Fibroblast of skin of left quadriceps (primary cell): ENCODE measurements at places on chromosomes 1 and 21.

DNA sequence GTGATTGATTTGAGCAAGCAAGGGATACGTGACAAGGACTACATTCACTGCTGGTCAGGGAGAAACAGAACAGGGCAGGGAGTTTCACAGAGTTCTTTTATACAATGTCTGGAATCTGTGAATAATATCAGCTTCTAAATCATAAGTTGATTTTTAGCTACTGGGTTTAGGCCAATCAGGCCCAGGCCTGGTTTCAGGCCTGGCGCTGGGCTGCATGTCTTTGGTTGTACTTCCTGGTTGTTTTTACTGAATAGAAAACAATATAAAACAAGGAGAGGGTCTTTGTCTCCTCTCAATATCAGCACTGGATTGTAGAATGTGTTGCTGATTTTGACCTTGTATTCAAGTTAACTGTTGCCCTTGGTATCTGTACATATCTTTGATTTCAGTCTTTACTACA, 865 bp upstream of the AMY2A start:
- no peak for DNase-seq

DNA sequence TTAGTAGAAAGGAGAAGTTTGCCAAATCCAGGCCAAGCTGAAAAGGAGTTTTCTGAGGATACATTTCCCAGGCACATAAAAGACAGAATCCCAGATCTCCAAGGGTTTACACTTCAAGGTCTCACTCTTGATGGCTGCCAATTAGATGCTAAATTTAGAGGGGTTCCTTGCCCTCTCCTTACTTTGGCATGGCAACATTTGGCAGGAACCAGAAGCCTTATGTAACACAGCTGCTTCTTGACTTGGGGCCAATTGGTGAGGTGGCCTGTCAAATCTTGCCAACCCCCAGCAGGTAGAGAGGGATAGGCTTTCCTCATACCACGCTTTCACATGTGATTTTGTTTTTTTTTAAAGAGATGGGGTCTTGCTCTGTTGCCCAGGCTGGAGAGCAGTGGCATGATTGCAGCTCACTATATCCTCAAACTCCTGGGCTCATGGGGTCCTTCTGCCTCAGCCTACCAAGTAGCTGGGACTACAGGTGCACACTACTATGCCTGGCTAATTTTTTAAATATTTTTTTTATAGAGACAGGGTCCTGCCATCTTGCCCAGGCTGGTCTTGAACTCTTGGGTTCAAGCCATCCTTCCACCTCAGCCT, 25.2 kb upstream of the NKAIN1 start:
- DNase-seq = no peak

GRCh38 chr1:27968692-27969091, 8.9 kb downstream of the XKR8 start:
- peak; percentile 42 for DNase-seq

DNA sequence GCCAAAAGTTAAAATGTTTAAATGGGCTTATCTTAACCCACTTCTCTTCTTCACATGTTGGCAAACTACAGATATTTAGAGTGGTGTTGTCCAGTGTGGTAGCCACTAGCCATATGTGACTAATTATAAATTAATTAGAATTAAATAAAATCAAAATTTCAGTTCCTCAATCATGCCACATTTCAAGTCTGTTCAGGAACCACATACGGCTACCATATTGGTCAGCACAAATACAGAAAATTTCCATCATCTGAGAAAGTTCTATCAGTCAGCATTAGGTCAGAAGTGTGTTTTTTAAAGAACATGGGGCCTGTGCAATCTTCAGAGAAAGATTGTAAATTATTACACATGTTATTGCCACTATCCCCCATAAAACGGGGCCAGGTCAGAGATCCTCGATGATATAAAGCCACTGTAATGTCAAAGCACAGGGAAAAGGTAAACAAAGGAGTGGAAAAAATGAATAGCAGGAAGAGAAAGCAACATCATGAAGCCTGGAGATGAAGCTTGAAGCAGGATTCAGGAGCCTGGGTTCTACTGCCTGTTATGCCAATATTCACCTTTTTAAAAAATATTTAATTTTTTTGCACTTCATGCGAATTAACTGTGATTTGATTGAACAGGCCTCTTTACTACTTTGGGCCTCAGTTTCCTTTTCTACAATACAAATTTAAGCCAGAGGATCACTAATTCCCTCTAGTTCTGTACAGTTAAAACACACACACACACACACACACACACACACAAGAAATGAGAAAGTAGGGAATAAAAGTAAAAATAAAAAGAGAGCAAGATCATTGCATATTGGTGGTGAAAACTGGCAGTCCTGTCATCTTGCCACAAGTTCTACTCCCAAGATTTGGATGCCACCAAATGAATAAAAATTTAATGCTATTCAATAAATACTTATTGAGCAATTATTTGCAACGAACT, 2.3 kb downstream of the RSBN1 start:
- DNase-seq = no peak

DNA sequence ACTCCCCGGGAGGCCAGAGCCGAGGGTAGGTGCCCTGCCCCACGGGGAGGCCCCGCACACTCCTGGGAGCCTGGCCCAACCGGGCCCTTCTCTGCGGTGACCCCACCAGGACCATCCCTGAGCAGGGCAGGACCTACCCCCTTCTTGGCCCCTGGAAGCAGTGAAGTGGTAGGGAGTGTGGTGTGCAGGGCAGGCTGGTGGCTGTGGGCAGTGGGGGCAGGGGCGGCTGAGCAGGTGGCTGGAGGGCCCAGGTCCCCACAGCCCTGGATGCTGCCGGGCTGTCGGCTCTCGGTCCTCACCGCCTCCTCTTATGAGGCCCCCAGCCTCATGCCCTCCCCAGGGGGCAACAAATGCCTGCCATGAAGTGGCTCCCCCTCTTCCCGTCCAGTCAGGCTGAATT, 19.5 kb downstream of the PLCH2 start:
- no peak for DNase-seq

DNA sequence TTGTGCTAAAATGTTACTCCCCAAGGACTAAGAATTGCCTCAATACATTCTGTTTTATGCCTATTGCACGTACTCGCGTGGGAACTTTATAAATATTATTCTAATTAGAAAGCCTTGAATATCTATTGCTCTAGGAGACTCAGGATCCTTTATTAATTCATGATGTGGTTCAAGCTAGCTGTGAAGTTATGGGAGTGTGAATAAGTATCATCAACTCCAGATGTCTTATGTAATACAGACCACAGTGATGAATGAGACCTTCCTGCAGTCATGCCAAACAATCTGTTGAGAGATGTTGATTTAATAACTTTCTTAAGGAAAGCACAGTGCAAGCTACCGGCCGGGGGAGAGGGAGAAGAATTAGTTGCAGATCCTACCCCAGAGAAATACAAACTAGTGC, 519.2 kb upstream of the ZP4 start:
- DNase-seq = peak; percentile 95

- DNase-seq = no peak
These were observed 2.6 kb downstream of the MIB2 start for GRCh38 chr1:1617925-1618324.

DNA sequence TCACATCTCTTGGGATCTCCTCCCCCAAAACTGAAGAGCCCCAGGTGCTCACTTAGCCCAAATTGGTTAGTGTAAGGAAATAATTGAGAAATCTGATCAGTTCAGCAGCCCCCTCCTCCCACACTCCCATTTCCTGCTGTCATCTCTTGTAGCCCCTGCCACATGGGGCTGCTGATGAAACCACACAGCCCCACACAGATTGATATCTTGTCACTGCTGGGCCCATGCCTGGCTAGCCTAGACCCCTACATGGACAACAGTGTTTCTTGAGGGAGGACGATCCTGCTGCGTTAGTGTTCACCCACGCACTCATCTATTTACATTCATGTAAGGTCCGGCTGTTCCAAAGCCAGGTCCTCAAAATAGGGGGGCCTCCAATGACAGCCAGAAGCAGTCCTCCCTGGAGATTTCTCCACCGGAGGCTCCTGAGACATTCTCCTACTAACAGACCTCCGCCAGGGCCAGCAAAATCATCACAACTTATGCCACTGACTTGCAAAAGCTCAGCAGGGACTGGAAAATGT, 23.9 kb upstream of the RXRG start:
- DNase-seq = no peak

GRCh38 chr1:165539306-165539705, 4.5 kb upstream of the LRRC52 start:
- no peak for DNase-seq

GRCh38 chr1:220119043-220119512, 25.1 kb downstream of the IARS2 start:
- no peak for DNase-seq

DNA sequence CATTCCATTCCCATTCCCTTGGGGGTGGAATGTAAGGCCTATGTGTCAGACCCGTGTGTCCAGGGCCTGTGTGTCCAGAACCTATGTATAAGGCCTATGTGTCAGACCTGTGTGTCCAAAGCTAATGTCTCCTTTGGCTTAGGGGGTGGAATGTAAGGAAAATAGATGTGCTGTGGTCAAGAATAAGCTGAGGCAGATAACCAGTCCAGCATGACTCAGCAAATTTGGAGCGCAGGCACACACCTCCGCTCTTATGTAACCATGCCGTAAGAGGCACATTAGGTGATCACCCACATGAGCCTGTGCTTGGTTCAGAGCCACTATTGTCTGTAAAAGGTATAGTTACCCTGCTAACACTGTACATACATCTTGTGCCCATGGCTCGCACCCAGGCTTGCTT, 150.8 kb upstream of the SGIP1 start:
- no peak for DNase-seq

GRCh38 chr21:33800753-33801423, 114.7 kb downstream of the ATP5PO start:
- DNase-seq = no peak

DNA sequence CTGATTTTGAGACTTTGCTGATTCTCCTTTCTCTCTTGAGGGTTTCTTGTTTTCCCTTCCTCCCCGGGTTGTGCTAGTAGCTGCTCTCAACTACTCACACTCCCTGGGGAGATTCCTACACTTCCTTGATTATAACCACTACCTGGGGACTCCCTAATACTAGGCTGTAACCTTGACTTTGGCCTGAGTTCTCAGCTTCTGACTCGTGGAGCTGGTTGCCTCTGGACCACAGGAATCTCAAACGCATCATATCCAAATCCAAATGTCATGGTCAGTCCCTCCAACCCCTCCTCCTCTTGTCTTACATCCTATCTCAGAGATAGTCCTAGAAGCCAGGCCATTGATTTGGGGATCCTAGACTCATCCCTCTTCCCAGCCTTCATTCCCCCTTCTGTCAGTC, 12.0 kb downstream of the MOV10 start:
- no peak for DNase-seq

DNA sequence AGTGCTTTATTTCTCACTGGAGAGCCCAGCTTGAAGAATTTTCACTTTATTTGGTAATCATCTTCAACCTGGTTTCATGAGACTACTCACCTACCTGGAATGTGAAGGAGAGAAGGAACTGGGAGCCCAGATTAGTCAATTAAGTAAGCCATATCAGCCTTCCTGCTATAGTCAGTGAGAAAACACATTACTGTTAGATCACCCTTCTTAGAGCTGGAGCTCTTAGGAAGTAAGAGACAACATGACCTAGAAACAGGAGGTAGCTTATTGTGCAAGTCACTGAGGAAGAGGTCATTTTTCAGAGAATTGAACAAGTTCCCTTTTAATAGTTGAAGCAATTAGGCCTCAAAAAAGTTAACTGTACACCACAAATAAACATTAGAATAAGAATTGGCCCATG, 49.2 kb upstream of the TEKT2 start:
- DNase-seq = peak; percentile 15

DNA sequence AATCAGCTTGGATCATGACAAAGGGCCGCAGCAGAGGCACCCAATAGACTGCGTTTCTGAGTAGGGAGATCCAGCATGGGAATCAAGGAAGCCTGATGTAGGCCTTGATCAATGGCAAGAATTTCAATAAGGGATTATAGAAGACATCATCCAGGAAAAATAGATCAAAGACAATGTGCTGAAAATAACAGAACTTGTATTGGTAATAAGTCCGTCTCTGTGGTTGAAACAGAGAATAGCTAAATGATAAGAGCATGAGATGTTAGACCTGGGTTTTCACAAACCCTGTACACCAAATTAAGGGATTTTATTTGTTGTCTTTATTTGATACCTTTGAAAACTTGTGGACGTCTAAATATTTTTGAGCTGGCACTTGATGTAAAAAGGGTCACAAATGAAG, 228.0 kb upstream of the SGIP1 start:
- no peak for DNase-seq

DNA sequence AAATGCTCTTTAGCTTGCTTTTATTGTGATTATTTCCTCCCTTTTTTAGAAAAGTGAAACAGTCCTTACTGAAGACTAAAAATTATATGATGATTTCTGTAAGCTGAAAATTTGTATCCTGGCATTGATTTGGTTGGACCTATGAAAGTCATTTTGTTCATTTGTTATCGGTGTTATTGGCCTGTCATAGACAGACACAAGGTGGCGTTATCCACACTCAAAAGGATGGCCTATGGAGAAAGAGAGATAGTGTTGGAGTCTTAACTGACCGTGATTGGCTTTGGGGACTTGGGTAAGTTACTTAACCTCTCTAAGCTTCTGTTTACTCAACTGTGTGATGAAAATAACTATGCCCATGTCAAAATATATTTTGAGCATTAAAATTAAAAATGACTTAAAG, 203.6 kb upstream of the CHODL start:
- peak; percentile 3 for DNase-seq

DNA sequence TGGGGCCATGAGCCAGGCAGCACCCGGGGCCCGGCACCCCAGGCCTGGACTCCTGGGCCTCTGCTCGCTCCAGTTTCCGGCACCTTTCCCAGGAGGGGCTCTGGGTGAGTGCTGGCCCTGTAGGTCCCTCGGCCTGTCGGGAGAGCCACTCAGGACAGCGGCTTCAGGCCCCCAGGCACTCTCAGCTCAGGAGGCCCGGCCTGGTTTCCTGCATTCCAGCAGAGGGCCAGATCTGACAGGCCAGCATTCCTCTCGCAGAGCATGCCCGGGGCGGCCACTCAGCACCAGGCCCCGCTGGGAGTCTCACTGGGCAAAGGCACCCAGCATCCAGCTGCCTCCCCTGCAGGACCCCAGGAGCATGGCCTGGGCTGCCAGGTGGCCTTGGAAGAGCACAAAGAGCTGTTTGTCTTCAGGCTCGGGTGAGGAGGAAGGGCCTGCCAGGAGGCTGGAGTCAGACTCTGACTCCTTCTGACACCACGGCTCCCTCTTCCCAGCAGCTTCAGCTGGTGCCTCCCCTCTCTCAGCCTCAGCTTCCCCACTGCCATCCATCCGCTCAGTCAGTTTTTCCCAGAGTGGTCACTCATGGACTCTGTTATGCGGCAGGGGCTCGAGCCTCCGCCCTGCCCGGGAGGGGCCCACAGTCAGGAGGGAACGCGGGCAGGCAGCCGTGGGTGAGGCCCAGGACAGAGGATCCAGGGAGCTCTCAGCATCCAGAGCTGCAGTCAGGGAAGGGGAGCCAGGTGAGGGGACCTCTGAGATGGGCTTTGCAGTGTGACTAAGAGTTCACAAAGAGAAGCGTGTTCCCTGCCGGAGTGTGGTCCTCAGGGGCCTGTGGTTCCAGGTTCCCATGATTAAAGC, 51.7 kb downstream of the WNT9A start:
- no peak for DNase-seq
